ENCODE measurements at places on chromosomes 7 and 10.

GRCh38 chr10:43209074-43209455 is 57.8 kb downstream of the RASGEF1A start:
- no peak for DNase-seq

DNA sequence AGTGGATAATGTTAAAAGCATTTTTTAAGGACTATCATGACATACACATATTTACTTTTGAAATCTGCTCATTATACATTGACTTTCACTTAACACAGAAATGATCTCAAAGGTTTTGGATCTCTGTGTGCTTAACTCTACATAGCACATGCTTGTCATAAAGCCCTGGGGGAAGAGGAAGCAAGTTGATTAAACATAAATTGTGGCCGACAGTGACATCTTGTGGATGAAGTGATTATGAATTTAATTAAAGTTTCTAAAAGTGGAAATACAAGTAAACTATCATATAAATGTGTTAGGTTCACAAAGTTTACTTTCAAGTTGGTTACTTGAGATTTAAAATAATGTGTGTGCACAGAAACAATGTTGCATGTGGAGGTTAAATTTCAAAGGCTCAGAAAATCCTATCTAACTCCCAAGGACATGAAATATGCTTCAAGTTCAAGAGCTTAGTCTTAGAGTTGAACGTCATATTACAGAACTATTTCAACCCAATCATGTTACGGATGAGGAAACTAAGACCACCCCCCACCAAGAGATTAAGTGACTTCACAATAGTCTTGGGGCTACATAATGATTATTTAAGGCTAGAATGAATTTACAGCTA is 1247.8 kb downstream of the GATA3 start:
- no peak for DNase-seq

- DNase-seq: no peak
Measured at GRCh38 chr7:93719546-93719945, 145.0 kb upstream of the CALCR start.

- DNase-seq: no peak
Measured at GRCh38 chr7:27615420-27616185, 47.1 kb downstream of the HIBADH start.

DNA sequence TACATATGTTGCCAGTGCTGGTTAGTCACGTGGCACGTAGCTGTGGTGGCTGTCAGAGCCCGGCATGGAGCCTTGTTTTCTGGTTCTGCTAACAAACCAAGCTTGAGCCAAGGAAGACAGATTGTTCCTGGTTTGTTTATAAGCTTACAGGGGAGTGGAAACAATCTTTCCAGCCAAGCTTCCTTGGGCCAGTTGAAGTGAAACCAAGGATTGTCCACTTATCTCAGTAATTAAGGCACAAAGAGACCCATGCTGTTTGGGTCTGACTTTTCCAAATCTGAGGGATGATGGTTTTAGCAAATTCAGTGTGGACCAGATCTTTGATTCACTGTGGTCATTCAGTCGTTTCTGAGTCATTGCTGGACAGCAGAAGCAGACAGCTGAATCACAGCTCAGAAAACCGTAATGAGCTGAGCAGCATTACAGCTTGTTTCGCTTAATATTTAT is 297.3 kb upstream of the COBL start:
- no peak for DNase-seq

- no peak for DNase-seq
Measured at GRCh38 chr10:113643183-113643582, 20.7 kb downstream of the NRAP start.

DNA sequence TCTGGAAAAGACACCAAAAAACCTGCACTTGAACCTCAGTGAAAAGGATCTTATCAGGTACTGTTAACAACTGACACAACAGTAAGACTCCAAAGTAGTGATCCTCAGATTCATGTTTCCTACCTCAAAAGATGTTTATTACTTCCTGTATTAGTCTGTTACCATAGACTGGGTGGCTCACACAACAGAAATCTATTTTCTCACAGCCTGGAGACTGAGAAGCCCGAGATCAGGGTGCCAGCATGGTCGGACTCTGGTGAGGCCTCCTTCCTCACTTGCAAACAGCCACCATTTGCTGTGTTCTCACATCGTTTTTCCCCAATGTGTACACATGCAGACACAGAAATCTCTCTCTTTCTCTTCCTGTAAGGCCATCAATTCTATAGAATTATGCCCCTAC is 154.0 kb upstream of the THSD7A start:
- no peak for DNase-seq
